ENCODE measurements at places on chromosomes 5 and 9. TPM values are rescaled to one million over a fixed set of nuclear protein-coding genes. Genes with fewer than 3 reads are reported as not detected.
A peak's percentile ranks its signal among the peaks of the same experiment; 100 is the strongest.

Gene FST
- 7.3 TPM for polyA plus RNA-seq

Gene RNF180
- polyA plus RNA-seq, result 4.2 TPM

Gene GABRA1
- not detected for polyA plus RNA-seq

Gene CNTNAP3B
- polyA plus RNA-seq, result 1.9 TPM

Gene PPP3R2
- polyA plus RNA-seq, result not detected

DNA sequence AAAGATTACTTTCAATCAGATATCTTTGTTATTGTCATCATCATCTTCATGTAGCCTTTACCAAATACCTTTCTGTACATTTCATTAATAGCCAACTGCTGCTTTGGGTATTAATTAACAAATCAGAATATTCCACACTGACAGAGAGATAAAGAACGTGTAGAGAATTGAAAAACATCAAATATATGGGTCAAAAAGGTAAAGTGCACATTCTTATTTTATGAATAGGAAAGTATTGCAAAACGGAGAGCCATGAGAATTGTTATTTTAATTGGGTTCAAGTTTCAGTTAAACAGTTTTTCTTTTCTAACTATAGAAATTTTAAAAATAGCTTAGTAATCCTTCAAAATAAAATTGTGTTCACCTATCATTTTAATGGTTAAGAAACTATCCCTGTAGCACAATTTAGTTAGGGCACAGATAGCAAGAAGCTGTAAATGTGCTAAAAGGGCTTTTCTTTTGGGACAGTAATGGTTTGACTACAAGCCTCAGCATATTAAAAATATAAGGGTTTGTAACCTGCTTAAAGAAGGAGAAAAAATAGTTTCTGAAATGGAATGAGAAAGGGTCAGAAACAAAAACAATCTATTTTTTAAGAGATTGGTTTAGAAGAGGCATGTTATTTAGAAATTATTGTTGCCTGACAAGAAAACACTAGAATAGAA is 62.9 kb downstream of the PDE4D start:
- no peak for DNase-seq

- no peak for DNase-seq
These were observed 14.1 kb upstream of the RAPGEF6 start for GRCh38 chr5:131649161-131649560.

GRCh38 chr5:87120518-87121303 is 147.0 kb upstream of the RASA1 start:
- no peak for DNase-seq

DNA sequence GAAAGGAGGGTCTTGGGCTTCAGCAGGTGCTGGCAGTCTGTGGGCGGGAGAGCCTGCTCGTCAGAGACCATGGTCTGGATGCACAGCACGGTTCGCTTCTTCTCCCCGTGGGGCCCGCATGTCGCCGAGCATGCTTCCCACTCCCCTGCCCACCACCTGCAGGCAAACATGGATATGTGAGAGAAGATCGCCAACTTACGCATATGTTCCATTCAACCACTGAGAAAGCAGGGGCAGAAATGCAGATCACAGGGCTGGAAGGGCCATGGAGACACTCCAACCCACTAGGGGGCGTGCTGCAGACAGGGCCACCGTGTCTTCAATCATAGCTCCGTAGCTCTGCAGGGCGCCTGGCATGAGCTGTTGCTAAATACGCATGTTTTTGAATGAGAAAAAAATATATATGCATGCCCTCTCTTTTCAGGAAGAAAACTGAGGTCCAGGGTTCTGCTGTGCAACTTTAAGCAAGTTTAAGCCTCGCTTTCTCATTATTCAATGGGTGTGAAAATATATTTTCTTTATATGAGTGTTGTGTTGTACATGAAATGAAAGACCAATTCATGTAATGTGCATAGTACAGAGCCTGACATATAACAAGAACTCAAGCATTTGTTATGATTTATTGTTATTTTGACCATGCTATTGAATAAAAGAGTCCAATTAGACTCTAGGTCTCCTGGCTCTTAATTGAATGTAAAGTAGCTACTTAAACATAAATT is 148.0 kb downstream of the TARS1 start:
- peak; percentile 46 for DNase-seq

DNA sequence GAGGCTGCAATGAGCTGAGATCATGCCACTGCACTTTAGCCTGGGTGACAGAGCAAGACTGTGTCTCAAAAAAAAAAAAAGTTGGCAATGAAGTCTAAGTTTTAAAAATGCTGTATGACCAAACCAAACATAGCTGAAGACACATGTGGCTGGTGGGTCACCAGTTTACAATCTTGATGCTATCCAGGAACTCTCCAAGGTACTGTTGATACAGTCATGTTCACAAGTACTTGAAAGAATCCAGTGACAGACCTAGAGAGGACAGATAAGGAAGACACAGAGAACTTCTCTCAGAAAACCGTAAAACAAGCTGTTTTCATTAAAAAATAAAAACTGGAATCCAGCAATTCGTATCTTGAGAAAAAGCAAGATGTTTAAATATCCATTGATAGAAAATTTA is 95.7 kb downstream of the ACTBL2 start:
- DNase-seq, result no peak

DNA sequence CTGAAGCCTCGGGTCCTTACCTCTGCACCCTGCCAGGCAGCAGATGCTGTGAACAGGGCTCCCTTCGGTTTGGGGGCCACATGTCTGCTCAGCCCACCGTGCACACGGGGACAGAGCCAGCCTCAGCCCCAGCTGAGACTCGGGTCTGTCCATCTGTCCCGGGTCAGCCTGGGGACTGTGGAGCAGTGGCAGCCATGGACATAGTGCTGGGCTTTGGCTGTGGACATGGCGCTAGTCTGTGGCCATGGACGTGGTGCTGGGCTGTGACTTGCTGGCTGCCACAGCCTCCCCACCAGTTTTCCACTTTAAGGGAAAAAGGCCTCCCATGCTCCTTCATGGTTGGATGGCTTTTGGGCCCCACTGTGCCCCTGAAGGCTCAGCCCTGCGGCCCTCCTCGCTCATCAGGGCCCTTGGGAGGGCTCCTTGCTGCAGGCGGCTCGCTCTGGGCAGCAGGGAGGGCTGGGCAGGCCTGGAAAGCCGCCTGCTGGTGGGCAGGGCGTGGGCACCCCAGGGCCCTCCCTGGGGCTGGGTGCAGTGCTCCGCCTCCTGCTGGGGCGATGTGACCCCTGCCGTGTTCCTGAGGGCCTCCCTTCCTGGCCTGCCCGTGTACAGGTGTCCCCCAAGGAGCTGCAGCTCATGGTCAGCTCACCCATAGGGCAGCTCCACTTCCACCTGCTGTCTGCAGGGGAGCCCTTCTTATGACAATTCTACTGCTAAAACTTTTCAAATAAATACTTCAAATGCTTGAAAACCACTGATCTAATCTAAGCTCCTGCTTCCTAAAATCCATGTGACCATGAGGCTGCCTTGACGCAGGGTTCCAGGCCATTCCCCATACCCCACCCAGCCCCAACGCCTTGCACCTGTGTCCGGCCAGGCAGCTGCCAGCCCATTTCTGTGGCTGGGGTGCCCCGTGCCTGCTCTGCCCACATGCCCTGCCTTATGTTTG is 112.1 kb upstream of the LMX1B start:
- no peak for DNase-seq

GRCh38 chr9:121210536-121210935 is 8.9 kb upstream of the RAB14 start:
- no peak for DNase-seq

DNA sequence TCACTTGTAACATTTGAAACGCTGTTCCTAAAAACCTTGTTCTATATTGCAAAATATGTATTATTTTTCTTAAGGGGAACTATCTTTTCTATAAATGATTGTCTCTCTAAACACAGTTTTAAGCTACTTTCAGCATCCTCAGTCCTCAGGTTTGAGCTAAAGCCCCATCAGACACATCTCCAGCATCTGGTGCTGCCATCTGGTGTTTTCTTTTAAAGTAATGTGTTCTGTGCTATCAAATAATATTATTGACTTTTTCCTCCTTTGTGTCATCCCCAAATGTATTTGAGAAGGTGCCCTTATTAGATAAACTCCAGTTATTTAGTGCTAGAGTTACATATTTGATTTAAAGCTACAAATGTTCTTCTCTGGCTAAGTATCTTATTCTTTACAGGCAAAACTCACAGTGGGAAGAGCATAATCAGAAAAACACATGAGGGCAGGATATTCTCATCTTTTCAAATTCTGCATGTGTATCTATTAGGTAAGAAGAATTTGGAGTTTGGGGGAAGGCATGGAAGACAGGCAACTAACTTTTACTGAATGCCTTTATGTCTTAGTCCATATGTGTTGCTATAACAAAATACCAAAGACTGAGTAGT is 27.5 kb downstream of the ZNF474 start:
- no peak for DNase-seq

GRCh38 chr5:77772729-77773128 is 3.4 kb downstream of the TBCA start:
- no peak for DNase-seq

All from liver (tissue), 10 donors.